ENCODE measurements at places on chromosomes 11 and 22.

DNA sequence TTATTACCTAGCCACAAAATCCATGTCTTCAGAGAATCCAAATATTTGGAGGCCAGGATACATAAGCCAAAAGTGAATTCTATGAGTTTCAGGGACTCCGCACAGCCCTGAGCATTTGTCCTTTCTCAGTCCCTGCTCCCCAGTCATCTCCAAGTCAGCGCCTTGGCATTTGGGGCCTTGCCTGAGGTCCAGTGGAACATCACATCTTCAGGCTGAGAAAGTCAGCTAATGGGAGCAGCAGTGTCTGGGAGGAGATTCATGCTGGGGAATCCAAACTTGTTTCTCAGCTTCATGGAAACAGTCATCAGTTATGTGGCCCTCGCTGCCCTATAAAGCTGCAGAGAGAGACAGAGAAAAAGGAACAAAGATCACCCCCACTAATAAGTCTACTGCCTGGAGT is 70.9 kb downstream of the BARX2 start:
- DNase-seq, result no peak

GRCh38 chr22:46875089-46875488 is 112.6 kb downstream of the TBC1D22A start:
- DNase-seq, result no peak

DNA sequence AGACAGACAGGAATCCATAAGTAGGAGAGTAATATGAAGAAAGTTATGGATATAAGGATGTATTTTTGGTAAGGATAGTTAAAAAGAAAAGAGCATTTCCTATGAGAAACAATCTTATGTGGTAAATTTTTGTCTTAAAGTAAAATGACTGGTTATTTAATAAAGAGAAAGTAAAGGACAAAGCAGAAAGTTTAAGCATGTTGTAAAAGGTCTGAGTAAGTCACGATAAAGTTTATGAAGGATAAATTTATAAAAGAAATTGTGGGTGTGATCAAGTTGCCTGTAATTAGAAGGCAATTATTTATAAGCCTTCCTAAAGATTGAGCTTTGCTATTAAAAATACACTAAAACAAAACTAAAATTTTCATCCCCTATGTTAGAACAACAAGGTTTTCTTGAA is 314.7 kb upstream of the SYN3 start:
- DNase-seq, result no peak

- DNase-seq, result no peak
Measured at GRCh38 chr22:20106205-20106848, 9.6 kb upstream of the RANBP1 start.

GRCh38 chr11:44652901-44653644 is 73.7 kb upstream of the TSPAN18 start:
- DNase-seq, result no peak

DNA sequence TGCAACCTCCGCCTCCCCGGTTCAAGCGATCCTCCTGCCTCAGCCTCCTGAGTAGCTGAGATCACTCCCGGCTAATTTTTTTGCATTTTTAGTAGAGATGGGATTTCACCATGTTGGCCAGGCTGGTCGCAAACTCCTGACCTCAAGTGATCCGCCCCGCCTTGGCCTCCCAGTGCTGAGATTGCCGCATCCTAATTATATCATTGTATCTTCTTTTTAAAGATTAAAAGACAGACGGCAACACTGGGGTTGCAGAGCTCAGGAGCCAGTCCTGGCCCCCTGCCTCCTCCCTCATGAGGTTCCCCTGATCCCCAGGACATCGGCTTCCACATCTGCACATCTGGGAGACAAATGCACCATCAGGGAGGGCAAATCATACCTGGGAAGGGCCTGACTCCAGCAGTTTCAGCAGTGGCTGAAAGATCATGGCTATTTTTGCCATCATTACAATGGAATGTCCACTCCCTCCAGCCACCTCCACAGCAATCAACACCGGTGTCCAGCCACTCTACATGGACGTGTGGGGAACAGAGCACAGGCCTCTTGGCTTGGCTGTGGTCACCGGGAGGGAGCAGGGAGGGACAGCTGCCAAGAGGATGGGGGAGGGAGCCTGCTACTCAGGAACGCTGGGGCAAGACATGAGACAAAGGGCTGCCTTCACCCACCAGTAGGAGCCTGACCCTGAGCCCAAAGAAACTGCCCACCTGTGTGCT is 9.2 kb upstream of the CELSR1 start:
- no peak for DNase-seq

DNA sequence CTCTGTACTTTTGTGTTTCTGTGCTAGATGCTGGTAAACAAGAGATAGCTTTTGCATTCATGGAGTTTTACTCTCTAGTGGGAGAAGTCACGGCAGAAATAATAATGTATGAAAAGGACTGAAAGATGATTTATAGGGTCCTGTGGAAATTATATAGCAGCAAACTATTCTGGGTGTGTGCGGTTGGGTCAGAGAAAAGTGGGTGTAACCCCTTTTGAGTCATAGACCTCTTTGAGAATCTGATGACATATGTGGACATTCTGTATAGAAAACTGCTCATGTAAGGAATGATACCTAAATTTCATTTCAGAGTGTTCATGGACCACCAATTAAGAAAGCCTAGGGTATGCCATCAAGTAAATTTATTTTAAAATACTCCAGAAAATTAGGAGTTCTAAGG is 54.4 kb downstream of the TMEM135 start:
- DNase-seq, result no peak
